ENCODE measurements at places on chromosomes 4 and X.

DNA sequence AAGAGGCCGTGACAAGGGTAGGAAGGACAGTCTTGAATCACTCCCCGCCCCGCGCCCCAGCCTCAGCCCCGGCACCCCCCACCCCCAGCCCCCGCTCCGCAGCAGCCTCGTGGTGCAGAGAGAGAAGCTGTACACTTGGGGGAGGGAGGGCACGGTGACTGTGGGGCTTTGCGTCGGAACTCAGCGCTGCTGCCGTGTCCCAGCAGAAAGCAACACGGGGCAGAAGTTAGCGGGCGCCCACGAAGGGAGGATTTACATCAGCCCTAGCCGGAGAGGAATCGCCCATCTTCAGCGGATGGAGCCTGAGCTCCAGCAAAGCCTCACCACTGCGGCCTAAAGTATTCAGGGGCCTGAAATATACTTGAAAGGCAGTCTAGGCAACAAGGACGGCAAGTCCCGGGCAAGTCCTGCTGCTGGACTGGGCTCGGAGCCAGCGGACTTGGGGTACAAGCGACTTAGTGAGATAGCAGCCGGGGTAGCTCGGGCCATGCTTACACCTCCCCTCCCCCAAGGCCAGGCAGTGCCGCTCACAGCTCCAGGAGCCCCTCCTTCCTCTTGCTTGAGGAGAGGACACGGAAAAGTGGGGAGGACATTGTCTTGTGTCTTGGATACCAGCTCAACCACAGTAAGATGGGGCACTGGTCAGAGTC is 18.5 kb upstream of the OPN1LW start:
- DNase-seq, result no peak

- DNase-seq, result no peak
Measured at GRCh38 chr4:65066106-65066505, 604.2 kb downstream of the EPHA5 start.

DNA sequence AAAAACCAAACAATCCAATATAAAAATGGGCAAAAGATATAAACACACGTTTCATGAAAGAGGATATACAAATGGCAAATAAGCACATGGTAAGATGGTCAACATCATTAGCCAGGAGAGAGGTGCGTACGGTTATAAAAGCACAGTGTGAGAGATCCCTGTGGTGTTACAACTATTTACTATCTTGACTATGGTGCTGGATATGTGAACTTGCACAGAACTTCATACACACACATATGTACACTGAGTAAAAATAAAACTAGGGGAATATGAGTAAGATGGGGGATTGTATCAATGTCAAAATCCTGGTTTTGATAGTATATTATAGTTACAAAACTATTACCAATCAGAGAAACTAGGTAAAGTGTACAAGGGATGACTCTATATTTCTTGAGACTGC is 8.4 kb downstream of the FBXO8 start:
- no peak for DNase-seq

DNA sequence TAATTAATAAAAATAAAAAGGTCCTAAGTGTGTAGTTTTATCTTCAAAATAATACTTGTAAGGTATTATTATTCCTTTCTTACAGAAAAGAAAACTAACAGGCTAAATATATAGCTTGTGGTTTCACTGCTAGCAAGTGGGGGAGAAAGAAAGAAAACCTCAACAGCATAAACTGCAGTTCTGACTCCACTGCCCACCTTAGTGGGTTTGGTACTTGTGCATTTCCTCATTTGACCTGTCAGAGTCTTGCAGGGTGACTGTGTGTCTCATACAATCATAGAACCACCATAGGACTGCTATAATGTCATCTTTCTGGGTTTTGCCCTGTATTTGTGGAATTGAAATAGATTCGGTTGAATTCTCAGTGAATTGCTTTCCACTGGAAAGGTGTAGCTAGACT is 94.7 kb upstream of the PUDP start:
- DNase-seq, result no peak

DNA sequence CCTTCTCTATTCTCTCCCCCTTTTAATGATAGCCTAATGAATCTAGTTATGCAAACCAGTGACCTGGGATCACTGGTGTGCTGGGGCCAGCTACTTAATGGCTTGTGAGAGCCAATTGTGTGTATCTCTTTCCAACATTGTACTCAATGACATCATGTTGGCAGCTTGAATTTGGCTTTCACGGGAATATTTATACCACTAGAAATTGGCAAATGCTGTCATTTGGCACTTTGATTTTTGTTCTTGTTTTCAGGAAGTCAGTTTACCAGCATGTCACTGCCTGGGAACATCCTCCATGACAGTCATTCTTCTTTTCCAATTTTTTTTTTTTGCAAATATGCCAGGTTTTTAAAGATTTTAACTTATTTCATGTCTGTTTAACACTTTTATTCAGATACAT is 1685.3 kb downstream of the STIM2 start:
- no peak for DNase-seq

DNA sequence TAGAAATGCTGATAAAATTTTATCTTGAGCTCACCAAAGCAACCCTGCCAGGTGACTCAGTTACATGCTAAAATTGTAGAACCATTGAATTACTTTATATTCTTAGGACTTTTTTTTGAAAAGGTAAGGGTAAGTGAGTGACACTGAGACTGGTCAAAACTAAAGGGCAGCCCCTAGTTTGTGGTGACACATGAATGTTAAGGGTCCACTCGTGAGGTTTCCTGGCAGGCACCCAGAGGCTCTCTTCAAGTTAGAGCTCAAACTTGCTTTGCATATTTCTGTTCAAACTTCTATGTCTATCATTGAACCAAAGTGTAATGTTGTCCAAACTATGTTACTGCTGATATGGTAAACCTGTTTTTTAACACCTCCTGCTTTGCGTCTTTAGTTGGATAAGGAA is 30.5 kb downstream of the TMPRSS11D start:
- DNase-seq, result no peak

DNA sequence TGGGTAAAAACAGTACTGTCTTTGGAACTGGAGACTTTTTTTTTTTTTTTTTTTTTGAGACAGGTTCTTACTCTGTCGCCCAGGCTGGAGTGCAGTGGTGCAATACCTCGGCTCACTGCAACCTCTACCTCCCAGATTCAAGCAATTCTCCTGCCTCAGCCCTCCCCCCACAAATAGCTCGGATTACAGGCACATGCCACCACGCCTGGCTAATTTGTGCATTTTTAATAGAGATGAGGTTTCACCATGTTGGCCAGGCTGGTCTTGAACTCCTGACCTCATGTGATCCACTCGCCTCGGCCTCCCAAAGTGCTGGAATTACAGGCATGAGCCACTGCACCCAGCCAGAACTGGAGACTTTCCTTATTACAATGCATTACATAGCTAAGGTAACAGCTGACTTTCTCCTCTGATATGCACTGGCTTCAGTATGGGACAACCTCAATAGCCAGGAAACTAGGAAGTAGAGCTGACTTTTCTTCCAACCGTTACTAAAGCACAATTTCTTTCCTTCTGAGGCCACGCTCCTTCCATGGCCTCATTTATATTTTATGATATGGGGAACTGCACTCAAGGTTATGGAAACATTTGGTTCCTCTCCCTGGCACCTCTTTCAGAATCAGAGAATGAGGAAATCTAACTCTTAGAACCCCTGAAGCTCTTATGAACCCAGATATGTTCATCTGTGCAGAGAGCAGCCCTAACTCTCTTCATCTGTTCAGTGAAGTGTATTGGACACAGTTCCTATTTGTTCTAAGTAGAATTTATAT is 53.5 kb upstream of the FAM9B start:
- DNase-seq, result no peak

DNA sequence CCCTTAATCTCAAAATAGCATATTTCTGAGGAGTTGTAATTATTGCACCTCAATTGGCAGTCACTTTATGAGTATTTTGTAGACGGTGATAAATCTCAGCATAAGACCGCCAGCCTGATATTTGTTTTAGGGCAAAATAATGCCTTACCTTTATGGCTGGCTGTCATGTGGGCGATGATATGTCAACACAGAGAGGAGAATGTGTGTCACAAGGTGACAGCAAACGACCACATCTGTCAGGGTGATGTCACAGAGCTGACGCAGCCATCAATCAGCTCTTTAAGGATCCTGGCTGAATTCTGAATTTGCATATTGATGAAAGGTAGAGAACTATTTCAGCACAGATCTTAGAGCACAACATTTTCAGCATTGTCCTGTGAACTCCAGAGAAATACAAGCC is 209.7 kb downstream of the CEP135 start:
- DNase-seq, result no peak

- no peak for DNase-seq
Measured at GRCh38 chr4:47287735-47288134, 175.8 kb downstream of the COMMD8 start.
